Activated CD8-positive, alpha-beta memory T cell treated with anti-CD3 and anti-CD28 coated beads, Interleukin-2, amount 10 ng/mL, durations not matched to agents 7 days and 5 days (primary cell): ENCODE measurements at places on chromosomes 13 and 19. TPM values are rescaled to one million over a fixed set of nuclear protein-coding genes. Genes with fewer than 3 reads are reported as not detected.

DNA sequence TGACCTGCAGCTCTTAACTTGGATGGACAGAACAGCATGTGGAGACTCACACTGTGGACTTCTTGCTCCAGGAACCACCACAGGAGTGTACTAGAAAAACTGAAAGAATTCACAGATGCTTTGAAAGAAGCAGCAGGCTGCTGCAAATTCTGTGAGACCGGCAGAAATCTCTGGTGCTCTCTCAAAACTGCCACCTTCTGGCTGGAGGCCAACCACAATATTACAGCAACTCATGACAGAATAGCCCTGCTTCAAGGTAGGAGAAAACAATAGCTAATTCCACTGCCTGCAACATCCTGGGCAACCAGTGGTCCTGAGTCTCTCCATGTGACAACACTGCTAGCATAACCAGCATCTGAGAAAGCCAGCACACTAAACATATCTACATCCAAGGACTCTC, 26.9 kb downstream of the CDK8 start:
- H3K4me1 ChIP-seq, result peaks cover 4% of the 10 kb centered on the region
- peaks cover 19% of the 10 kb centered on the region for H3K36me3 ChIP-seq
- no peak for DNase-seq
- H3K27me3 ChIP-seq, result no peaks in the 10 kb centered on the region
- no peak overlapping the region for H3K27ac ChIP-seq

DNA sequence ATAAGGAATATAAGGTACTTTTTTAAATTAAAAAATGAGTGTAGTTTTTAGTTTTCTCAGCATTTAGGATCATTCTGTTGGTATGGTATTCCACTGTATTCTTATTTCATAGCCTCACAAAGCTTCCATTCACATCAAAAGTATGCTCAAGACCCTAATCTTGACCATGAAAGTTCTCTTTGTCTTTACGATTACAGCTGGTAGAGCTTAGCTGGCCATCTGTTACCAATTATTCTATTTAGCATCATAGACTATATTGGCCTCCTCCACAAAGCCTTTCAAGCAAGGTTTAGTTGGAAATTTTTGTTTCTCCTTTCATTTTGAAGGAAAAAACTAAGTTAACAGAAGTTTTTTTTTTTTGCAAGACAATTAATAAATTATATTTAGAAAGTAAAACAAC, 245.1 kb downstream of the KCTD12 start:
- H3K27ac ChIP-seq, result no peak overlapping the region
- no peaks in the 10 kb centered on the region for H3K27me3 ChIP-seq
- H3K36me3 ChIP-seq, result no peaks in the 10 kb centered on the region

DNA sequence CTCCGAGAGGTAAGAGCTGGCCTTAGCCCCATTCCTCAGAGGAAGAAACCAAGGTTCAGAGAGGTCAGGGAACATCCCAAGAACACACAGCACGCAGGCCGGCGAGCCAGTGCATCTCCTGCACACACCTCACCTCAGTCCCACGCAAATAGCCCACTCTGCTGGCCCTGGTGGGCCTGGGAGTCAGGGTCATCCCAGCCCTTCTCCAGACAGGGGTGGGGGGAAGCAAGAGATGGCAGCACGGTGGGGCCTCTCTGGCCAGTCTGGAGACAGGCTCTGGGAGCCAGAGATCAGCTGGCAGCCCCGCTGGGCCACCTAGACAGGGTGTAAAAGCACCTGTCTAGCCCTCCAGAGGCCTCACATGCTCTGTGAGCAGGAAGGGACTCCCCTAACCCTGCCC, 26.8 kb downstream of the TUBA3C start:
- H3K36me3 ChIP-seq, result no peaks in the 10 kb centered on the region
- H3K27me3 ChIP-seq, result no peaks in the 10 kb centered on the region
- H3K27ac ChIP-seq, result no peak overlapping the region
- H3K4me3 ChIP-seq, result no peak overlapping the region
- no peaks in the 10 kb centered on the region for H3K4me1 ChIP-seq

DNA sequence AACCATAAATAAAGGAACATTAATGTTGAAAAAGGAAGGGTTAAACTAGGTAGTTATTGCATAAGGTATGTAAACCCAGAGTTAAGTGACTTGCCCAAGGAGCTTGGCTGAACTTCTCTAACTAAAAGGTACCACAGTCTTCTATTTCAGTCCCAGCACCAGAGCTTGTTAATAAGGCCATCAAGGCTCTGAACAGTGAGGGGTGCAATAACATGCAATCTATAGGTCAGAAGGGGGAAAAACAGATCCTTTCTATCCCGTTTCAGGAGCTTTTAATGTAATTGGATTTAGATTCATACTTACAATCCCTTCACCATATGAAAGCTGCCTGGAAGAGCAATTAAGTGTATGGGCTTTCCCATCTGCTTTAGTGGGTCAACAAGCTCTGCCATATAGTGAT, 441.5 kb upstream of the SPRY2 start:
- H3K27ac ChIP-seq, result no peak overlapping the region
- no peak for DNase-seq
- H3K36me3 ChIP-seq, result no peaks in the 10 kb centered on the region
- H3K27me3 ChIP-seq, result no peaks in the 10 kb centered on the region
- H3K4me1 ChIP-seq, result no peaks in the 10 kb centered on the region

DNA sequence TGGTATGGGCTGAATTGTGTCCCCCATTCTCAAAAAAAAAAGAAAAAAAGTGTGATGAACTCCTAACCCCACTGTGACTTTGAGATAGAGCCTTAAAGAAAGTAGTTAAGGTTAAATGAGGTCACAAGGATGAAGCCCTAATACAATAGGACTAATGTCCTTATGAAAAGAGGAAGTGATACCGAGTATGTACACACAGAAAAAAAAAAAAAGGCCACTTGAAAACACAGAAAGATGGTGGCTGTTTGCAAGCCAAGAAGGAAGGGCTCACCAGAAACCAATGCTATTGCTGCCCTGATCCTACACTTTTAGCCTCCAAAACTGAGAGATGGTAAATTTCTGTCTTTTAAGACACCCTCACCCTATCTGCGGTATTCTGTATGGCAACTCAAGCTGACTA, 955.6 kb downstream of the PCDH17 start:
- no peaks in the 10 kb centered on the region for H3K4me1 ChIP-seq
- H3K27me3 ChIP-seq, result no peaks in the 10 kb centered on the region
- DNase-seq, result no peak
- H3K4me3 ChIP-seq, result no peak overlapping the region

DNA sequence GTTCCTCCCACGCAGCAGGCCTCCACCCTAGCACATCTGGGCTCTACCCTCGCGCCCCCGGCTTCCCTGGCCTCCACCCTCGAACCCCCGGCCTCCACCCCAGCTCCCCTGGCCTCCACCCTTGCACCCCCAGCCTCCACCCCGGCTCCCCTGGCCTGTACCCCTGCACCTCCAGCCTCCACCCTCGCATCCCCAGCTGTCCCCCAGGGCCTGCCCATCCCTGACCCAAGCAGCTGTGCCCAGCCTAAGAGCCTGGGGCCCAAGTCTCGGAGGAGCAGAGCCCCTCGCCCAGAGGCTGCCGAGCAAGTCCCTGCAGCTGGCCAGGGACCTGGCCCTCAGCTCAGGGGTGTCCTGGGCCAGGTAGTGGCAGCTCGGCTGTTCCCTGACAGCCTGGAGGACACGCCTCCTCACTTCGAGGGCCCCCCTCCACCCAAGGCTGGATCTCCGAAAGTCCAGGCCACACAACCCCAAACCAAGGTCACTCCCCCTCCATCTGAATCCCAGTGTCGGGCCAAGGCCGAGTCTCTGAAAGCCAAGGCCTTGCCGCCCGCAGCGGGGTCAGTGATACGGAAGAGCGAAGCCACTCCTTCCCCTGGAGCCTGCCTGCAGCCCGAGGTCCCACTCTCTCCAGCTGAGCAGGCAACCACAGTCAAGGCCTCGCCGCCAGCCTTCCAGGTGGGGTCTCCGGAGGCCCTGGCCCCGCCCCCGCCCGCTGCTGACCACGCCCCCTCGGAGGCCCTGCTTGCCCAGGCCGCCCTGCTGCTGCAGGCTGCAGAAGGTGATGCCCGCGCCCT, 7.9 kb upstream of the ARHGAP33 start:
- H3K4me1 ChIP-seq, result no peaks in the 10 kb centered on the region
- H3K4me3 ChIP-seq, result no peak overlapping the region
- peaks cover 14% of the 10 kb centered on the region for H3K36me3 ChIP-seq

GRCh38 chr13:109919715-109920375, 133.5 kb upstream of the IRS2 start:
- H3K4me1 ChIP-seq, result no peaks in the 10 kb centered on the region
- DNase-seq, result no peak
- no peak overlapping the region for H3K4me3 ChIP-seq
- no peaks in the 10 kb centered on the region for H3K36me3 ChIP-seq
- no peaks in the 10 kb centered on the region for H3K27me3 ChIP-seq
- H3K27ac ChIP-seq, result no peak overlapping the region

GRCh38 chr19:43501661-43502418, 2.7 kb downstream of the PHLDB3 start:
- peaks cover 7% of the 10 kb centered on the region for H3K36me3 ChIP-seq
- H3K4me3 ChIP-seq, result no peak overlapping the region
- no peak overlapping the region for H3K27ac ChIP-seq
- no peak for DNase-seq

DNA sequence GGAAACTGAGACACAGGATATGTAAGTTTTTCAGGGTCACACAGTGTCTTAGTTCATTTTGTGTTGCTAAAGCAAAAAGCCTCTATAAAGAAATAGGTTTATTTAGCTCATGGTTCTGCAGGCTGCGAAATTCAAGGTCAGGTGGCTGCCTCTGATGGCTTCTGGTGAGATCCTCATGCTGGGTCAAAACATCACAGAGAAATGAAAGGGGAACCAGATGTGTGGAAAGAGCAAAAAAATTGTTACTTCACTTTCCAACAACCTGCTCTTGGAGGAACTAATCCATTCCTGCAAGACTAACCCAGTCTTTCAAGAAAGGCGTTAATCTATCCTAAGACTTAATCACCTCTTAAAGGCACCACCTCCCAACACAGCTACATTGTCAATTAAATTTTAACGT, 64.2 kb upstream of the UBL3 start:
- peaks cover 2% of the 10 kb centered on the region for H3K27me3 ChIP-seq
- DNase-seq, result no peak
- peaks cover 5% of the 10 kb centered on the region for H3K4me1 ChIP-seq
- no peak overlapping the region for H3K27ac ChIP-seq

DNA sequence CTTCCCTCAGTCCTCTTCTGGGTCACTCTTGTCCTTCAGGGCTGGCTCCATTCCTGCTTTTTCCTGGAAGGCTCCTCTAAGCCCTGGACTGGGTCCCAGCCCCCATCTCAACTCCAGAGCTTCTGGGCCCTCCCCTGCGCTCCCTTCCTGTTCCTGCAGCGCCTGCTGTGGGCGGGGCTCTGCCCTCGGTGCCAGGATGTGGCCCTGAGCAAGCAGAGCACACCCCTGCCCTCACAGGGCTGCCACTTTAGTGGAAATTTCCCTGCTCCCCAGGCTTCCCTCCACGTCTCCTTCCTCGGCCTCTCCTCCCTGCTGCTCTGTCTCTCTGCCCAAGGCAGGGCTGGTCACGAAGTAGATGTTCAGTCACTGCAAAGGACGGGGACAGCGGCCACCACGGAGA, 28.8 kb downstream of the DPF1 start:
- no peak overlapping the region for H3K27ac ChIP-seq
- no peak overlapping the region for H3K4me3 ChIP-seq
- H3K36me3 ChIP-seq, result peaks cover 4% of the 10 kb centered on the region
- no peak for DNase-seq
- H3K27me3 ChIP-seq, result no peaks in the 10 kb centered on the region

DNA sequence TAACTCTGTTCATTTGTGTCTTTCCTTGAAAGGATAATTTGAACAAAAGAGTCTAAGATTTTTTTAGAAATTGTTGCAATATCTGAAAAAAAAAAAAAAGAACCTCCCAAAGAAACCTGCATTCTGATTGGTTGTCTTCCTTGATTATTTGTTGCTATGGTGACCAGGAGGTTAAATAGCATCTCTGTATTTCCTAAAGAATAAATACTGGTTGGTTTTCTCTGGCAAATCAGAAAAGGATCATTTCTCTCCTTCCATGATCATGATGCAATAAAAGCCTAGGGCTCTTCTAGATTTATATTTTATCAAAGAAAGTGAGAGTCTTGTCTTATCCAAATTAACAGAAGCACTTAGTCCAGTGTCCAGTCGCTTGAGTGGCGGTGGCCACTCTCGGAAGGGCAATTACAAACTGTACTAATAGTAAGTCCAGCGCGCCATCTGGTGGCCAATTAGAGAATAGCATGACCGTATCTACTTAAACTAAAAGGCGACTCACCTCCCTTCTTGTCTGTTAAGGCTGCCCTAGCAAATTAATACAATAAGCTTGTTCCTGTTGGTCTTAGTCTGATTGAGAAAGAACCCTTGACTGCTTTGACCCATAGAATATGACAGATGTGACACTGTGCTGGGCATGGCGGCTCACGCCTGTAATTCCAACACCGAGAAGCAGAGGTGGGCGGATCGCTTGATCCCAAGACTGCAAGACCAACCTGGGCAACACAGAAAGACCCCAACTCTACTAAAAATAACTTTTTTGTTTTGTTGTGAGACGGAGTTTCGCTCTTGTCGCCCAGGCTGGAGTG, 47.0 kb upstream of the PNMA8B start:
- no peak overlapping the region for H3K4me3 ChIP-seq
- H3K27ac ChIP-seq, result no peak overlapping the region
- no peaks in the 10 kb centered on the region for H3K36me3 ChIP-seq

GRCh38 chr13:108158746-108159145, 56.6 kb downstream of the LIG4 start:
- H3K27ac ChIP-seq, result no peak overlapping the region
- no peaks in the 10 kb centered on the region for H3K4me1 ChIP-seq
- H3K27me3 ChIP-seq, result no peaks in the 10 kb centered on the region
- no peak for DNase-seq
- H3K4me3 ChIP-seq, result no peak overlapping the region

The CKAP2 gene
- 63.7 TPM for total RNA-seq

The PLEKHF1 gene
- 42.4 TPM for total RNA-seq
